ENCODE measurements at places on chromosomes 1 and 21.

DNA sequence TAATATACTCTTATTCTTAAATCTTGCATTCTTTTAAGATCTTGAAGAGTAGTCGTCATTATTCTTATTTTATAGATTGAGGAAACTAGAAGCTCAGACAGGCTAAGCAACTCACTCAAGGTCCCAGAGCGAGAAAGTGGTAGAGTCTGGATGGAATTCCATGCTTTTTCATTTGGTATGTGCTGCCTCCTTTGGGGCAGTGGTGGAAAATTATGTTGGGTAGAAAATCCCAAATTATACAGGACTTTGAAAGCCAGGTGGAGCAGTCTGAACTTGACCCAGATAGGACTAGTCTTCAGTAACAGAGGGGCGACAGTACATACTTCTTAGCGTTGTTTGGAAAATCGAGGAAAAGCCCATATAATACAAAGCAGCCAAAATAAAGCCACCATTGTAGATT is 205.6 kb downstream of the ATG4C start:
- no peak for DNase-seq

DNA sequence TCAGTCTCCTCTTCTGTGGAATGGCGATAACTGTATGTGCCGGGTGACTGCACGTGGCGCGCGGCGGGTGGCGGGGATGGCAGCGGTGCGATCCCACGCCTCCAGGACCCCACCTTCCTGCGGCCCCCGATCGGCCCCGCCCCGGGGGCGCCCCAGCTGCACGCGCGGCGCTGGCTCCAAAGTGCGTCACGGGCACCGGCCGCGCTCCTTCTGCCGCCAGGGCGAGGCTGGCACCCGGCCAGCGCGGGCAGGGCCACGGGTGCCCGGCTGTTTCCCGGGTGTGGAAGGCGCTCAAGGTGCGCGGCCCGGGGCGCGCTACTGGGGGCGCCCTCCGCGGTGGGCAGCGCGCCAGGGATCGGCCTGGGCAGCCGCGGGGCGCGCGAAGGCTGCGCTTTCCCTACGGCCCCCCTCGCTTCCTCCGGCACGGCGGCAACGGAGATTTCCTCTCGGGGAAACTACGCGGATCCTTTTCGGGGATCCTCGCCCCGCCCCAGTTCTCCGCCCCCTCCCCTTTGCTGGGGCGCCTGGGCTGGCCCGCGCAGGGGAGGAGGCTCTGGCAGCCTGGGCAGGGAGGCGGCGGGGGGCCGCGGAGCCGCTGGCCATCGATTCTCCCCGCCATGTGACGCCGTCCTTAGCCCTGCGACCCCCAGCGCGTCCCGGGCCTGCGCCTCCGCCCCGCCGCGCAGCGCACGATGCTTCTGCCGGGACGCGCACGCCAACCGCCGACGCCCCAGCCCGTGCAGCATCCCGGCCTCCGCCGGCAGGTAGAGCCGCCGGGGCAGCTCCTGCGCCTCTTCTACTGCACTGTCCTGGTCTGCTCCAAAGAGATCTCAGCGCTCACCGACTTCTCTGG is at the start of gene EVA1C:
EVA1C (plus strand) TSS at position 545 of the 853 bp plus-strand sequence; CDS start at position 693, 148 bp downstream.
- no peak for DNase-seq

- no peak for DNase-seq
Measured at GRCh38 chr1:224617410-224618355, 1.6 kb downstream of the CNIH3 start.

DNA sequence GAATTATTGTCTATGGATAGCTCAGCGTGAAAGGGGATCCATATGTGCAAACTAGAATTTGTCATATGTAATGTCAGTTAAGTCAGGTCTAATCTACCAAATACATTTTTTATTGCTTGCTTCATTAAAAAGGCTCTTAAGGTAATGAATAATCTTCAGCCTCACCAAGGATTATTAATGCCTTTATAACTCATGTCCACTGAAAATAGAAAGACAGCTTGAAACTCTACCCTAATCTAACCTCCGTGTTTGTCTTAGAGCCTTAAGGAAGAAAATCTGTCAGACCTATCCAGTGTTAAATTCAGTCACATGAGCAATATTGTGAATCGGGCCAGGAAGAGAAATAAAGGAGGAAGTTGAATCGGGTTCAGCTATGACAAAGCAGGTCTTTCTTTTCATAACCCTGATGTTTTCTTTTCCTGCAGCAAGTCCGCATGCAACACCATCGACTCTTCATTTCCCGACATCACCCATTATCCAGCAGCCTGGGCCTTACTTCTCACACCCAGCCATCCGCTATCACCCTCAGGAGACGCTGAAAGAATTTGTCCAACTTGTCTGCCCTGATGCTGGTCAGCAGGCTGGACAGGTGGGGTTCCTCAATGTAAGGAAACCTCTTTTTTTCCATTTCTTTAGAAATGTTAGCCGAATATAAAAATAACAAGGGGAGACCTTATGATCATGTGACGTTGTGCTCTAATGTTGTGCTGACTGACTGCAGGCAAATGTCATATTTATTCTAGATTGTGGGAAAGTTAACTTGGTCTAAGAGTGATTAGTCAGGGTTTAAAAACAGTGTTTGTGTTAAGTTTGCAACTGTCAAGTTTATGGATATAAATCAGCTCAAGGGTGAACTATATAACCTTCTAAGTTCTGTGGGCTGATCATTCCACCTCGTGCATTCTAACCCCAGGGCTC is 321.0 kb downstream of the TM2D1 start:
- no peak for DNase-seq

Data from amniotic stem cell (primary cell).